ENCODE measurements at places on chromosomes 6 and 20. TPM values are rescaled to one million over a fixed set of nuclear protein-coding genes. Genes with fewer than 3 reads are reported as not detected.

The ELOVL4 gene
- 0.12 TPM for total RNA-seq

- peak; percentile 74 for DNase-seq
Measured at GRCh38 chr20:63628246-63628975, 1.5 kb upstream of the GMEB2 start.

The GUCA1A gene
- total RNA-seq = not detected

DNA sequence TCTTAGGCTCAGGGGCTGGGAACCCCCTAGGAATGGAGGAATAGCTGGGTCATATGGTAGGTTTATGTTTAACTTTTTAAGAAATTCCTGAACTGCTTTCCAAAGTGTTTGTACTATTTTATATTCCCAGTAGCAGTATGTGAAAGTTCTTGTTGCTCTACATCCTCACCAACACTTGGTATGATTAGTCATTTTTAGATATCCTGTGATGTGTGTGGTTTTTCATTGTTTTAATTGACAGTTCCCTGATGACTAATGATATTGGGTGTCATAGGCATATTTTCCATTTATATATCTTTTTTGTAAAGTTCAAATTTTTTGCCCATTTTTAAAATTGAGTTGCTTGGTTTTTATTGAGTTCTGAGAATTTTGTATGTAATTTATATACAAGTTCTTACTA is 72.3 kb downstream of the SLC16A10 start:
- DNase-seq = no peak

DNA sequence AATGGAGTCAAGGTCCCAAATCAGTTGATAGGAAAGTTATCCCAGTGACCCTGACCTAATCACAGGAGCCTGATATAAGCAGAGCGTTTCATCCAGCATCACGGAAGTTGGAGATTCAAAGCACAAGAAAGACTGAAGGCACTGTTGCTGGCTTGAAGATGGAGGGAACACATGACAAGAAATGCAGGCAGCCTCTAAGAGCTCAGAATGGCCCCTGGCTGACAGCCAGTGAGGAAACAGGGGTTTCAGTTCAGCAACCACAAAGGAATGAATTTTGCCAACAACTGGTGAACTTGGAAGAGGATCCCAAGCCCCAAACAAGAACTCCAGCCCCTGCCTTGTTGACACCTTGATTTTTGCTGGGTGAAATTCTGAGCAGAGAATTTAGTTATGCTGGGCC is 778.5 kb downstream of the MAFB start:
- DNase-seq = peak; percentile 42

DNA sequence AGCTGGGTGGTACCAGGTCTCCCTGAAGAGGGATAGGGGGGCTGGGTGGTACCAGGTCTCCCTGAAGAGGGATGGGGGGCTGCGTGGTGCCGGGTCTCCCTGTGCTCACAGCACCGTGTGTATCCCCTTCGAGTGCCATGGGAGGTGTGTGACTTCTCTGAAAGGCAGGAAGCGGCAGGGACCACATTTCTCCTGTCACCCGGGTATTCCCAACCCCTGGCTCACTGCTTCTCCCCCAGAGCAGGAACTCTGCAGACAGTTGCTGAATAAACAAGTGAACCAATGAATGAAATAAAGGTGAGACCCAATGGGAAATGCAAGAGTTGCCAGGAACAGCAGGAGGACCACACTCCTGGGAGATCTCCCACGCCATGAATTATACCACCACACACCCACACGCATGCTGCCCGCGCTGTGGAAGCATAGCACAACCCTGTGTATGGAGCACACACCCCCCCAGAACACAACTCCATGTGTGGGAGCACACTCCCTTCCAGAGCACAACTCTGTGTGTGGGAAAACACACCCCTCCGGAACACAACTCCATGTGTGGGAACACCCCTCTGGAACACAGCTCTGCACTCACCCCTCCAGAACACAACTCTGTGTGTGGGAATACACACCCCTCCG is 50.7 kb downstream of the RNASET2 start:
- DNase-seq = no peak

The BACH2 gene
- total RNA-seq = 1.5 TPM

The ITPR3 gene
- total RNA-seq = 6.1 TPM

The SLPI gene
- 21.9 TPM for total RNA-seq

The MAP1LC3A gene
- total RNA-seq = 137 TPM

DNA sequence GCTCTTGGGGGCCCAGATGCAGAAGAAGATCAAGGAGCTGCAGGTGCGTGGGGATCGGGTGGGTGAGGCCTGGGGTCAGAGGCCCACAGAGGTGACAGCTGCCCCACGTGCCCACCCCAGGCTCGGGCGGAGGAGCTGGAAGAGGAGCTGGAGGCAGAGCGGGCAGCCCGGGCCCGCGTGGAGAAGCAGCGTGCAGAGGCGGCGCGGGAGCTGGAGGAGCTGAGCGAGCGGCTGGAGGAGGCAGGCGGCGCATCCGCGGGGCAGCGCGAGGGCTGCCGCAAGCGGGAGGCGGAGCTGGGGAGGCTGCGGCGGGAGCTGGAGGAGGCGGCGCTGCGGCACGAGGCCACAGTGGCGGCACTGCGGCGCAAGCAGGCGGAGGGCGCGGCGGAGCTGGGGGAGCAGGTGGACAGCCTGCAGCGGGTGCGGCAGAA is 41.5 kb downstream of the MYH7B start:
- DNase-seq = peak; percentile 68

DNA sequence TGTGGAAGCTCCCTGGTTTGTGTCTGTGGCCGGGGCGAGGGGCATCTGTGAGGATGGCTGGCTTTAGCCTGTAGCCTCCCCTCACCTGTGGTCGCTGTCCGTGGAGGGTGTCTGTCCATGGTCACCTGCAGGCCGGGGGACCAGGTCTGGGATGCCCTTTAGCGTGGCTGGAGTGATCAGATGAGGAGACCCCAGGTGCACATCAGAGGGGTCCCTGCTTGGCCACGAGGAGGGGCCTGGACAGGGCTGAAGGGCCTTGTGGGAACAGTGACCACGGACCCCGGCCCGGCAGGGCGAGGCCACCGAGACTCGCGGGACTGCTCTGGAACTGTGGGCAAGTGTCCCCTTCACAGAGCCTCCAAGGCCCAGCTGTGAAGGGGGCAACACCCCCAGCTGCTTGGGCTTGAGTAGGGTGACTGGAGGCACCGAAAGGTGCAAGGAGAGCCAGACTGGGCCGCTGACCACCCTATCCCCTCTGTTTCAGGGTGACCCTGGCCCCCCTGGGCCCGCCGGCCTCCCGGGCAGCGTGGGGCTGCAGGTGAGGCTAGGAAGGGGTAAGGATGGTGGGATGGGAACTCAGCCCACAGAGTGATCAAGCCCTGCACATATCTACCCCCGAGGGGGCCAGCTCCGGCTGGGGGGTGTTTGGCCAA is 8.6 kb downstream of the COL9A3 start:
- DNase-seq = no peak

GRCh38 chr6:111250791-111251354 is 163.6 kb downstream of the SLC16A10 start:
- no peak for DNase-seq

The PHACTR3 gene
- total RNA-seq = 6.8 TPM

GRCh38 chr6:137919837-137920730 is 53.0 kb downstream of the TNFAIP3 start:
- no peak for DNase-seq

- DNase-seq = no peak
Measured at GRCh38 chr6:100388868-100389519, 75.7 kb downstream of the SIM1 start.

- DNase-seq = no peak
Measured at GRCh38 chr20:21503345-21503744, 10.5 kb downstream of the NKX2-2 start.

- no peak for DNase-seq
Measured at GRCh38 chr6:70686548-70687133, 19.0 kb downstream of the SMAP1 start.

The NOTCH4 gene
- total RNA-seq = 22.5 TPM

DNA sequence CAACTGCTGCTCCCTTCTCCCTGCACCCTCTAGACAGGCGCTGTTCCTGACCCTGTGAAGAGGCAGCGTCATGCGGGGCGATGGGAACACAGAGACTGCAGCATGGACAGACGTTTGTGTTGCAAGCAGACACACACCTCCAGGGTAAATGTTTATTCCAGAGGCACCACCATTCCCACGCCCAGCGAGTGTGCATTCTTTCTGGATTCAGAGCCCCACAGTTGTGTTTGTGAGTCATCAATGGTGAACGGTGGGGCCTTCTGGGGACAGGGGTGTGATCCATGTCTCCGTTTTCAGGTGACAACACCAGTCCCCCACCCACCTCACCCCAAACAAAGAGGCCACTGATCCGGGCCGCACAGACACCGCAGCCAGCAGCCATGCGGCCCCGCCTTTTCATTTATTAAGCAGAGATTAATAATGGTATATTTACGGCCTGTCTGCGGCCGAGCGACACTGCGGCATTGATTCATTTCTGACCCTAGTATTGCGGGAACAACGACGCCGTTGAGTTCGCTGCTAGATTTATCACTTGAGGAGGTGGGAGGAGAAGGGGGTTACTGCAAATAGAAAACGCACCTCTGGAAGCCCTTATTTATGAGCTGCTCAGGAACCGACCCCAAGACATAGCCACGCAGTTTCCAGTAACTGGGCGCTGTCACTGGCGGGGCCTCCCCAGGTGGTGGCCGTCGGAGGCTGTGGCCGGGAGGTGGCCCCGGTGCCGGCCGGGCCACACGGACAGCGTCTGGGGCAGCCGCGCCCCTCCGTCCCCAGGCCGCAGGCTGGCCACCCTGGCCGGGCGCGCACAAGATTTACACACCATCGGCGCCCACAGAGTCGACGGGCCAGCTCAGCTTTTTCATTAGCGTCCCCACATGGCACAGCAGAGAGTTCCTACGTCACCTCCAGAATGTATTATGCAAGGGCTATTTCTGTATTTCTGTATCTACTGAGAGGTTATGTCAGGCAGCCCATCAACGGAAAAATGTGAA is 367.6 kb downstream of the THBS2 start:
- DNase-seq = no peak

The ERVFRD-1 gene
- 0.12 TPM for total RNA-seq

GRCh38 chr20:50027611-50028105 is 44.9 kb downstream of the SNAI1 start:
- peak; percentile 88 for DNase-seq

The LSM14B gene
- 58.4 TPM for total RNA-seq

GRCh38 chr6:27296106-27296783 is 15.8 kb downstream of the POM121L2 start:
- DNase-seq = no peak

GRCh38 chr20:16864069-16864468 is 115.9 kb downstream of the OTOR start:
- no peak for DNase-seq

The PTCRA gene
- total RNA-seq = not detected

The TCF21 gene
- total RNA-seq = 3.3 TPM

DNA sequence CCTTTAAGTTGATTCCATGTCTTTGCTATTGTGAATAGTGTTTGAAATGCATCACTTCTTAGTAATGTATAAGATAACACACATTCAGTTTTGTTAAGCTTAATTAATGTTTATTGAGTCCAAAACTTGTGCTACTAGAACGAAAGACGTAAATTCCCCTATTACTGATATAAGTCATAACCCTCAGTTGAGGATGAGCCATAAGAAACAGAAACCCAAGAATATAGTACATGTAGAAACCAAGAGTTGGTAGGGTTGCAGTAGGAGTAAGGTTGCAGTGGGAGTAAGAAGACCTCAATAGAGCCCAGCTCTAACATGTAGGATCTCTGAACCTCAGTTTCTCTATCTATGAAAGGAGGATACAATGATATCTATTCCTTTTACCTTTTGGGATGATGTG is 19.3 kb downstream of the CITED2 start:
- no peak for DNase-seq

The TBXT gene
- total RNA-seq = not detected

The LHFPL5 gene
- not detected for total RNA-seq

- DNase-seq = no peak
Measured at GRCh38 chr6:158256746-158257424, 55.4 kb upstream of the TULP4 start.

The RAB44 gene
- 0.07 TPM for total RNA-seq

The PRDM1 gene
- total RNA-seq = 1.7 TPM

- DNase-seq = no peak
Measured at GRCh38 chr6:130118236-130118635, 99.9 kb downstream of the L3MBTL3 start.

DNA sequence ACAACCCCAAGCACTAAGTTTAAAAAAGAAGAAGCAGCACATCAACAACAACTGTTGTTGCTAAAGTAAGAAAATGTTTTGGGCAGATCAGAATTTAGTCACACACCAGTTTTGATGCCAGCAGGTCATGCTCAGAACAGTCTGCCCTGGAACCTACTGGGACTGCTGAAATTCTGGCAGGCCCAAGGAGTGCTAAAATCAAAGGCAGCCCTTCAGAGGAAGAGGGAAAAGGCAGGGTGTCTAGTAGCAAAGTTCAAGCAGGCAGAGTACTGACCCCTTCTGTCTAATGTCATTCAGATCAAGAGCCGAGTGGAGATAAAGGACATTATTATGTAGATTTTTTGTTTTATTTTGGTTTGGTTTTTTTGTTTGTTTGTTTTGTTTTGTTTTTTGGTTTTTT is 96.6 kb upstream of the LOC128125822 start:
- DNase-seq = no peak

The CRISP3 gene
- total RNA-seq = not detected
